ENCODE measurements at places on chromosomes 4 and X. TPM values are rescaled to one million over a fixed set of nuclear protein-coding genes. Genes with fewer than 3 reads are reported as not detected.

DNA sequence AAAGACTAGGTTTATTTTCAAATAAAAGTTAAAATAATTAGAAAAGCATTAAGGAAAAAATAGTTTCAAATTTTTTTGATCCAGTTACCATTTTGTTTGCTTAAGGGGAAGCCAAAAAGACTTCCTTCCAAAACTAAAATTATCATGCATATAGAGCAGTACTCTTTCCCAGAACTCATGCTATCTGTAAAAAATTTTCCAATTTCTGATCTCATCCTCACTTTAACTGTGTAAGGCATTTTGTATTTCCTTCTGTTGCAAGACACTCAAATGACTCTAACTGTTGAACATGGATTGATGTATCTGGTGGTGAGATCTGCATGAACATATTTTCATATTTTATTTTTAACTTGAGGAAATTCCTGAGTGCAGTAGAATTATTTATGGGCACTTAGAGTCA is 150.1 kb downstream of the ADAM29 start:
- no peak overlapping the region for H3K27ac ChIP-seq
- no peaks in the 10 kb centered on the region for H3K36me3 ChIP-seq
- no peak overlapping the region for H3K4me3 ChIP-seq
- DNase-seq = no peak

DNA sequence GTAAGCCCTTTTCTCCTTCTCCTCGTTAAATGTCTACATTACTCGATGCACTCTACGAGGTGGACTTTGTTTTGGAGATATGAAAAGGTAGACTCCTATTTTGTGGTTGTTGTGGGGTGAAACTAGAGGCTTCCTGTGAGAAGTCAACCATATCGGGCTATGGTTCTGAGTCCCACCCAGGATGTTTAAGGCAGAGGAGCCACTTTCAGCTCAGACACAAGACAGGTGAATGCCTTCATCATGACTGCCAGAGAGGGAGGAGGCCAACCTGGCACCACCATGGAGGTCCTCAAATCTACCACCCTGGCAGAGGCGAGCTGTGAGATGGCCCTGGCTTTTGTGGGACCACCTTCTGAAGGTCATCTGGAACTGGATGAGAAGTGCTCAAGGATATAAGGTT is 154.4 kb upstream of the KLF3 start:
- no peak for DNase-seq
- H3K36me3 ChIP-seq = no peaks in the 10 kb centered on the region
- no peak overlapping the region for H3K27ac ChIP-seq
- H3K4me1 ChIP-seq = no peaks in the 10 kb centered on the region

DNA sequence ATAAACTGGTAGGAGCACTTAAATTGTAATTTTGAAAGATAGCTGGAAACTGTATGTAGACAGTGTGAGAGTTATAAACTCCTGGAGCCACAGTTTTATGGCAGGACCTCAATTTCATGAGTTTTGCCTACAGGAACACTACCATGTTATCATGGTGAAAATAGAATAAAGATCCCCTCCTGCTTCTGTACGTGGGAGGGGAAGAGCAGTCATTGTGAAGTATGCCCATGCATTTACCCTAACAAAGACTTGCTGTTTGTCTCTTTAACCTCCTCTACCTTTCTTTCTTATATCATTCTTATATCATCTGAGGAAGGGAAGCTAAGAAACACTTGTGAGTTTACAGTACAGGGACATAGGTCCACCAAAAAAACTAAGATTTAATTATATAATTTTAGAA is 327.0 kb downstream of the PCDH10 start:
- H3K27ac ChIP-seq = no peak overlapping the region
- H3K4me1 ChIP-seq = no peaks in the 10 kb centered on the region
- no peak overlapping the region for H3K4me3 ChIP-seq

GRCh38 chr4:25916870-25917269 is 2.9 kb downstream of the SMIM20 start:
- H3K4me1 ChIP-seq = peaks cover 7% of the 10 kb centered on the region
- peaks cover 9% of the 10 kb centered on the region for H3K36me3 ChIP-seq
- no peak overlapping the region for H3K27ac ChIP-seq
- H3K4me3 ChIP-seq = no peak overlapping the region
- H3K27me3 ChIP-seq = no peaks in the 10 kb centered on the region

DNA sequence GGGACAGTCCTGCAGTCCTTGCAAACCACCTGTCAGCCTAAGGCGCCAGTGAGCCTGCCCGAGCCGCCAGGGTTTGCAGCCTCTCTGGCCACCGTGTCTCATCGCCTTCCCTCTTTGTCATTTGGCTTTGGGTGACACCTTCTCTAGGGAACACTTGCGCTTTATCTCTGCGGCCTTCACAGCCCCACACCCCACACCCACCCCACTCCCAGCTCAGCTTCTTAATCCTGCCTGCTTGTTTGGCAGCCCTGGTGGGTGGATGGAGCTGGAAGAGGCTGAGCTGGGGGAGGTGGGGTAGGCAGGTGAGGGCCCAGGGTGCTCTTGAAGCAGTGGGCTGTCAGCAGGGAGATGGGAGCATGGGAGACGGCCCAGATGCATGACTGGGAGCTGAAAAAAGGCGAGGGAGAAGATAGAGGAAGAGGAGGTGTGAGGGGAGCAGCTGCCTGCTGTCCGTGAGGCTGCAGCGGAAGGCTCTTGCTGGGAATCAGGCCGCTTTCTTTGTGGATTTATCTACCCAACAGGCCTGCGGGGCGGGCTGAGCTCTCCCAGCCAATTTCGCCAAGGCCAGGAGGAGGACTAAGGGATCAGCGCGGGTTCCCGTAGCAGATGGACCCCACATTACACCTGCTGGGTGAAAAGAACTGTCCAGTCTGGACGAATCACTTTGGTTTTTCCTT is 97.5 kb upstream of the STOX2 start:
- no peak overlapping the region for H3K27ac ChIP-seq
- no peaks in the 10 kb centered on the region for H3K4me1 ChIP-seq
- no peaks in the 10 kb centered on the region for H3K36me3 ChIP-seq
- DNase-seq = no peak
- no peak overlapping the region for H3K4me3 ChIP-seq

DNA sequence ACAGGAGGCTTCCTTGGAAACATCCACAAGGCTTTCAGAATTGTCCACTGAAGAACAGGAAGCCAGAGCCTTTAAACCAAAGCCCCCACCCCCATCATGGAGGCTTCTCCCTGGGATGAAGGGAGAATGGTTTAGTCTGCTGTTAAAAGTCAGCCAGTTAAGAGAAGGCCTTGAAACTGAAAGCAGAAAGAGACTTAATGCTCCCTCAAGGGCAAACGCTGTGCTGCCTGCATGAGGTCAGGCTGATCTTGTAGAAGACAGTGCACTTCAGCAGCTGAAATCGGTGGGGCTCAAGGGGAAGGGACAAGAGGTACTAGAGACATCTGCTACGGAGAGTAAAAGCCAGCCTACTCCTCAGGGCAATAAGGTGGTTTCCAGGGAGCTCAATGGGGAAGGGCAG is 69.0 kb downstream of the HPRT1 start:
- DNase-seq = no peak
- H3K4me1 ChIP-seq = no peaks in the 10 kb centered on the region
- peaks cover 12% of the 10 kb centered on the region for H3K27me3 ChIP-seq
- H3K36me3 ChIP-seq = no peaks in the 10 kb centered on the region

GRCh38 chr4:176769514-176769913 is 23.2 kb downstream of the VEGFC start:
- DNase-seq = peak; percentile 87
- peak overlapping the region; percentile 80 for H3K27ac ChIP-seq
- H3K27me3 ChIP-seq = no peaks in the 10 kb centered on the region
- H3K4me3 ChIP-seq = no peak overlapping the region
- H3K36me3 ChIP-seq = no peaks in the 10 kb centered on the region

- no peak overlapping the region for H3K4me3 ChIP-seq
- no peak overlapping the region for H3K27ac ChIP-seq
- no peaks in the 10 kb centered on the region for H3K27me3 ChIP-seq
- no peak for DNase-seq
- H3K4me1 ChIP-seq = no peaks in the 10 kb centered on the region
- no peaks in the 10 kb centered on the region for H3K36me3 ChIP-seq
Observed at GRCh38 chr4:10878861-10879260, 194.3 kb upstream of the CLNK start.

DNA sequence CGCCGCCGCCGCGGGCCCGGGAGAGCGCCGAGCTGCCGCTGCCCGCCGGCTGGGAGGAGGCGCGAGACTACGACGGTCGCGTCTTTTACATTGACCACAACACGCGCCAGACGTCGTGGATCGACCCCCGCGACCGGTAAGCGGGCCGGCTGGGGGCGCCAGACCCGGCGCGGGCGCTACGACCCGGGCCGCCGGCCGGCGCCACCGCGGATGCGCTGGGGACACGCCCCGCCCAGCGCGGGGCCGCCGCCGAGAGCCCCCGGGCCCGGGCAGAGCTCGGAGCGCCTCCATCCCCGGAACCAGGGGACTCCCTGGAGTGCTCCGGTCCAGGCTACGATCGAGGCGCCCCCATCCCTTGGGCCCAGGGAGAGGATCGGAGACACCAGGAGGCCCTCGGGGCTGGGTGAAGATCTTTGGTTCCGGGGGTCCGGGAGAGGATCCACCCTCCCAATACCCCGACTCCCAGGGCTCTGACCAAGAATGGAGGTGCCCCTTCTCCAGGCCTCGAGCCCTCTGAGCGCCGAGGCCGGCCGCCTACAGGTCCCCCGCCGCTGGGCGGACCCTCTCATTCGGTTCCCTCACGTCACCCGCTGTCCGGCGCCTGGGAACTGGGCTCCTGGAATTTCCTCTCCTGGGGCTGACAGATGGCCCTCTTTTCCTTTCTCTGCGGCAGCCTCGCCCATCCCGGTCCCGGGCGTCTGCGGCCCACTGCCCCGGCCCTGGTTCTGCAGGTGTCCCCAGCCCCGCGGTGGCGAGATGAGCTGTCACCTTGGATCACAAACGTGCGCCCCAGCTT is 48.8 kb downstream of the CLDN34 start:
- no peak for DNase-seq
- H3K4me3 ChIP-seq = peak overlapping the region; percentile 66
- H3K4me1 ChIP-seq = peaks cover 32% of the 10 kb centered on the region
- peaks cover 5% of the 10 kb centered on the region for H3K36me3 ChIP-seq
- H3K27me3 ChIP-seq = no peaks in the 10 kb centered on the region

DNA sequence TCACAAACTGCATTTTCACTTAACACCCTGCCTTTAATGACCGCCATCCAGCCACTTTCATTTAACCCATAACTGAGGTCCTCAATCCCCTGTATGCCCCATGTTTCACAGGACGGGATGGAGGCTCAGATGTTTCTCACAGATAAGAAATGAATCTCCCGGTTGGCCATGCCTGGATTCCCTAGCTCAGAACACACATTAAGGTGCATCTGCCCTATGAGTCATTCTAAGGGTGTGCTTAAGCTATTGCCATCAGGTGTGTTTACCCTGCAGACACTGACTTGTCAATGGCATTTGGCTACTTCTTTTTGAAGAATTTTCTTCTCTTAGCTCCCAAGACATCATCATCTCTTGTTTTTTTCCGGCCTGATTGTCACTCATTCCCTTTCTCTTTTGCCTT is 222.6 kb upstream of the SMIM31 start:
- peaks cover 15% of the 10 kb centered on the region for H3K4me1 ChIP-seq
- no peaks in the 10 kb centered on the region for H3K36me3 ChIP-seq
- H3K27me3 ChIP-seq = no peaks in the 10 kb centered on the region
- peak; percentile 41 for DNase-seq

- H3K36me3 ChIP-seq = no peaks in the 10 kb centered on the region
- DNase-seq = no peak
- peak overlapping the region; percentile 95 for H3K27ac ChIP-seq
- peak overlapping the region; percentile 92 for H3K4me3 ChIP-seq
- no peaks in the 10 kb centered on the region for H3K27me3 ChIP-seq
Observed at GRCh38 chr4:152535360-152535902, 461 bp downstream of the FBXW7 start.

GRCh38 chr4:183195534-183195933 is 96.5 kb downstream of the WWC2 start:
- DNase-seq = no peak
- no peaks in the 10 kb centered on the region for H3K27me3 ChIP-seq
- peaks cover 13% of the 10 kb centered on the region for H3K36me3 ChIP-seq
- H3K4me3 ChIP-seq = no peak overlapping the region

DNA sequence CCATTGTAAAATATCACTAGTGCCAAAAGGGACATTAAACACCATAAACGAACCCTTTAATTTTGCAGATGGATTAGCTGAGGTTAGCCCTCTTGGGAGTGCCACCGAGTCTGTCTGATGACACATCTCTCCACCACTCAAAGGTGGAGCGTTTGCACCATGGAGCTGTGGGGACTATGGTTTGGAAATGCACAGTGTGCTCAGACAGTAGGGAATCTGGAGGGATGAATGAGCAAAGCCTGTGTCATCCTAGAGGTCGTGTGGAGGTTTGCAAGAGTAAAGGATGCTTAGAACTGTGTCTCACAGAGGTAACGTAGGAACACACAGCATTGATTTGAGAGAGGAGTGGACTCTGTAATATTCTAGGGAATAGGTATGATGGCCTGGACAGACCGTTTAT is 93.7 kb downstream of the CLNK start:
- H3K27ac ChIP-seq = no peak overlapping the region
- no peak for DNase-seq
- no peak overlapping the region for H3K4me3 ChIP-seq
- no peaks in the 10 kb centered on the region for H3K4me1 ChIP-seq

DNA sequence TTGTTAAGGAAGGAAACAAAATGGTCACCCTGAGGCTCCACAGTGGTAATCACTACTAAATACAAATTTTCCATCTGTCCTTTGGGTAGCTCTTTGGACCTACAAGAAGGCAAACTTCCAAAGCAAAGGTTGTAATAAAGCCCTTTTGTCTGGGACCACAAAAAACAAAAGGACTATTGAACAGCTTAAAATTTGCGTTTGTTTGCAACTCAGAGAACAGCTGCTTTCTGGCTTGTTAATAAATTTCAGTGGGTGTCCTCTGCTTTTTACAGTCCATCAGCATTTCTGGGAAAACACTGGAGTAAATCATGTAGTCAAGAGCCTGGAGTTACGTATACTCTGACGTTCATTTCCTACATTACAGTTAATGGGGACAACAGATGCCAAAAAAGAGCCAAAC is 439.7 kb upstream of the DIAPH2 start:
- no peaks in the 10 kb centered on the region for H3K36me3 ChIP-seq
- no peaks in the 10 kb centered on the region for H3K27me3 ChIP-seq
- H3K27ac ChIP-seq = no peak overlapping the region
- no peaks in the 10 kb centered on the region for H3K4me1 ChIP-seq

- peaks cover 17% of the 10 kb centered on the region for H3K36me3 ChIP-seq
- peak overlapping the region; percentile 78 for H3K27ac ChIP-seq
- H3K4me1 ChIP-seq = peaks cover 20% of the 10 kb centered on the region
- H3K27me3 ChIP-seq = no peaks in the 10 kb centered on the region
- H3K4me3 ChIP-seq = peak overlapping the region; percentile 5
Observed at GRCh38 chr4:88018466-88018865, 11.0 kb downstream of the PKD2 start.

GRCh38 chr4:45693746-45694145 is 430.1 kb downstream of the GABRG1 start:
- H3K27ac ChIP-seq = peak overlapping the region; percentile 86
- no peaks in the 10 kb centered on the region for H3K36me3 ChIP-seq
- peak overlapping the region; percentile 26 for H3K4me3 ChIP-seq
- DNase-seq = peak; percentile 76

- peaks cover 8% of the 10 kb centered on the region for H3K4me1 ChIP-seq
- no peak overlapping the region for H3K27ac ChIP-seq
- DNase-seq = no peak
- peaks cover 14% of the 10 kb centered on the region for H3K27me3 ChIP-seq
- no peak overlapping the region for H3K4me3 ChIP-seq
Observed at GRCh38 chr4:144649646-144650045, 3.7 kb downstream of the HHIP start.

The SULT1E1 gene
- total RNA-seq = 2.8 TPM

The APLN gene
- total RNA-seq = not detected

The FHL1 gene
- total RNA-seq = 19.4 TPM

The ZMAT1 gene
- total RNA-seq = not detected

The POU4F2 gene
- total RNA-seq = not detected

The PRSS12 gene
- 10.7 TPM for total RNA-seq

The NEUROG2 gene
- not detected for total RNA-seq

The SLC4A4 gene
- total RNA-seq = not detected

The ADH6 gene
- not detected for total RNA-seq

The GSX2 gene
- total RNA-seq = not detected

The TEX11 gene
- not detected for total RNA-seq

The HDX gene
- total RNA-seq = 6.4 TPM

The NPY1R gene
- total RNA-seq = 2.8 TPM

The PAGE2B gene
- not detected for total RNA-seq

Data from MCF 10A (cell line).